ENCODE measurements at places on chromosomes 16 and 17.

GRCh38 chr17:31745964-31746600 lies 113.0 kb downstream of the COPRS start:
- DNase-seq: no peak

- peak; percentile 71 for DNase-seq
Measured at GRCh38 chr17:40598619-40599467, 33.6 kb upstream of the CCR7 start.

GRCh38 chr17:80437532-80437931 lies 22.6 kb downstream of the ENDOV start:
- no peak for DNase-seq

- no peak for DNase-seq
Measured at GRCh38 chr17:1800240-1800639, 29.5 kb downstream of the SMYD4 start.

GRCh38 chr16:78623796-78624195 lies 524.3 kb downstream of the WWOX start:
- no peak for DNase-seq

DNA sequence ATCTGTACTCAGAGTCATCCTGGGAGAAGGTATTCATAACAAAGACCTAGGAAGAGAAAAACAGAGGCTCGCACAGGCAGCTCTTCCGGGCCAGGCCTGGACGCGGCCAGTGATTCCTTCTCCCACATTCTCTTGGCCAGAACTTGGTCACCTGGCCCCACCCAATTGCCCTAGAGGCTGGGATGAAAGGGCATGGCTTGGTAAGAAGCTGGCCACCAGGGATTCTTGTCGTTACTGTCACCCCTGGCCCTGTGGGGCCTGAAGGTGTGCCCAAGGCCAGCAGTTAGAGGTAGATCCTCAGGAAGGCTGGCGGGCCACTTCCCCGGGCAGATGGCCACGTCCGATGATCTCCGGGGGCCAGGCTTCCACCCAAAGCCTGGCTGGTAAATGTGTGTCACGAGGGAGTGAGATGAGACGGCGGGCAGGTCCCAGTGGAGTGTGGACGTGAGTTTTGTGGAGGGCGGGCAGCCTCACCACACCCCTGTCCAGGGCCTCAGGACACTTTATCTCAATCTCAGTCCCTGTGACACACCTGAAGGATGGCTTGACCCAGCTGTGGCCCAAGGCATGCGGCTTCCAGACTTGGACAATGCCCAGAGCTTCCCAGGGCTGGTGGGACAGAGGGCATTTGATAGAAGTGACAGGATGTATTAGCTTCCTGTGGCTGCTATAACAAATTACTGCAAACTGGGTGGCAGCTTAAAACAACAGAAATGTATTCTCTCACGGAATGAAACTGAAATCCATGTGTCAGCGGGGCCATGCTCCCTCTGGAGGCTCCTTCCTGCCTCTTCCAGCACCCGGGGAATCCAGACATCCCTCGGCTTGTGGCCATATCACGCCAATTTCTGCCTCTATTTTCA lies 66.3 kb upstream of the GSE1 start:
- no peak for DNase-seq

DNA sequence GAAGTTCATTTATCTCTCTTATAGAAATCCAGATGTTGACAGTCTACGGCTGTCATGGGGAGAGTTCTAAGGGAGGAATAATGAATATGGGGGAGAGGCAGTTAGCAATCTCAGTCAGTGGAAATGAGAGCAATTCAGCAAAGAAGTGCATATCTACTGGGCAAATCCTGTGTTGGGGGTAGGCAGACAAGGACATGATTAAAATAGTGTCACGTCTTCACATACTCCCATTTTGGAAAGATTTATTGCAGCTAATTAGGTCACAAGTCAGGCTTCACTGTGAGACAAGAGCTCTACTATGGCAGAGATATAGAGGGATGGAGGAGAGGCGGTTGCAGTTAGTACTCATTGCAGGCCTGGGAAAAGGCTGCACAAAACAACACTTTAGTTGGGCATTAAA lies 29.8 kb downstream of the LRRC36 start:
- DNase-seq: no peak

- DNase-seq: no peak
Measured at GRCh38 chr17:17503566-17504130, 7.5 kb upstream of the RASD1 start.

GRCh38 chr16:8832717-8833105 lies 35.1 kb downstream of the PMM2 start:
- DNase-seq: no peak

DNA sequence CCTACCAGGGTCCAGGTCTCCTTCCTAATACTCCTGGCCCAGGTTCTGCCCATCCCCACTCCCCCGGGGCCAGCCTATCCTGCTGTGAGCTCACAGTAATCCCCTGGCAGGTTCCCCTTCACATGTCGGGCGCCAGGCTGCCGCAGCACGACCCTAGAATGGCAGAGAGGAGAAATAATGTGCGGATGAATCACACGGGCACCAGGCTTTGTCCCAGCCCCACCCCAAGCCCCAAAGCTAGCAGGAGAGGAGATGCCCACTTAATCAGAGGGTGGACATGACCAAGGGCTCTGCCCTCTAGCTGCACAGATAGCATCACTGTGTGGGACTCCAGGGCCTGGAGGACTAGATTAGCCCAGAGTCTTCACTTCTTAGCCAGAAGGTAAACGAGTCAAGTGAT lies 39.5 kb downstream of the ST3GAL2 start:
- no peak for DNase-seq

DNA sequence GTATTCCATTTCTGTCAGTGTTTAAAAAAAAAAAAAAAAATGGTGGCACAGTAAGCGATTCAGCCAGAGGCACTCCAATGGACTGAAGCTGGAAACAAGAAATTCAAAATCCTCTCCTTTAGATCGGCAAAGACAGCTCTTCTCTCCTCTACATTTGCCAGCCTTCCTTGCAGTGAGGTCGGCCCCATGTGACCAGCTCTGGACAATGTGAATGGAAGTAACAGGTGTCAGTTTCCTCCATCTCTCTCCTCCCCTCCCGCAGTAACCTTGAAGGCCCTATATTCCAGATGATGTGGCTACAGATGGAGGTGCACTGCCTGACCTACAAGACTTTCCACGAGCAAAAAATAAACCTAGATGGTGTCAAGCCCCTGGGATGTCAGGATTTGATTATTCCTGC lies 15.0 kb downstream of the CUEDC1 start:
- no peak for DNase-seq

DNA sequence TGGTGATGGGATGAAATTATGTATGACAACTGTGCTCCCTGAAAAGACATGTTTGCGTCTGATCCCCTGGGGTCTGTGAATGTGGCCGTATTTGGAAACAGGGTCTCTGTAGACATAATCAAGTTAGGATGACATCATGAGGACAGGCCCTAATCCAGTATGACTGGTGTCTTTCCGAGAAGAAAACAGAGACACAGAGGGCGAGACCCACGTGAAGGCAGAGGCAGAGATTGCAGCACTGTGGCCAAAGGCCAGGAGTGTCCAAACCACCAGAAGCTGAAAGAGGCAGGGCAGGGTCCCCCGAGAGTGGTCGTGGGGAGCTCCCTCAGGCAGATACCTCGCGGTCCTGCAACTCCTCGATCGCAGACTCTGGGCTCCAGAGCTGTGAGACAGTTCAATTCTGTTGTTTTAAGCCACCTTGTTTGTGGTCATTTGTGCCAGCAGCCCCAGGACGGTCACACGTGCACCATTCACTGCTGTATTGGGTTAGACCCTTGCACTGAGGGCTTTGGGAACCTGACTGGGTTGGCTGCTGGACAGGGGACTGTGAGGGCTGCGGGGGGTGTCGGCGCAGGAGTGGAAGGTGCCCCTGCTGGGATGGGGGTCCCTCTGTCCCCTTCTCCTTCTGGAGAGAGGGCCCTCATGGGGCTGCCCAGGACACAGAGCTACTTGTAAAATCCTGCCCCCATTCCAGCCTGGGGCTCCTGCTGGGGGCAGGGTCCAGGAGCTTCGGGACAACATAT lies 27.7 kb downstream of the METRNL start:
- no peak for DNase-seq
